T1000 (cell line): ENCODE measurements at places on chromosomes 4 and X.
A peak's percentile ranks its signal among the peaks of the same experiment; 100 is the strongest.

GRCh38 chr4:2583092-2583491 lies 46.6 kb downstream of the FAM193A start:
- no peak for DNase-seq

- peak; percentile 64 for DNase-seq
Measured at GRCh38 chrX:46325312-46325877, 219.8 kb downstream of the ZNF674 start.

- DNase-seq: no peak
Measured at GRCh38 chr4:27088491-27088890, 227.8 kb downstream of the STIM2 start.

- no peak for DNase-seq
Measured at GRCh38 chr4:178090640-178091411, 648.6 kb upstream of the AGA start.
